ENCODE measurements at places on chromosomes 2 and 18. TPM values are rescaled to one million over a fixed set of nuclear protein-coding genes. Genes with fewer than 3 reads are reported as not detected.

The CCDC85A gene
- 15.0 TPM for total RNA-seq

The GPR39 gene
- 0.64 TPM for total RNA-seq

The TMEM37 gene
- 2.3 TPM for total RNA-seq

The TMEM182 gene
- not detected for total RNA-seq

The SCG2 gene
- total RNA-seq = 0.32 TPM

The PLB1 gene
- 9.7 TPM for total RNA-seq

The HAAO gene
- 7.2 TPM for total RNA-seq

The AKAIN1 gene
- total RNA-seq = not detected

The TTC32 gene
- total RNA-seq = not detected

The CNGA3 gene
- not detected for total RNA-seq

The GNAL gene
- total RNA-seq = 5.9 TPM

The LHCGR gene
- total RNA-seq = not detected

The NEU2 gene
- total RNA-seq = not detected

The CMPK2 gene
- total RNA-seq = 9.4 TPM

- H3K36me3 ChIP-seq = no peaks in the 10 kb centered on the region
- no peaks in the 10 kb centered on the region for H3K27me3 ChIP-seq
- H3K4me3 ChIP-seq = no peak overlapping the region
- H3K4me1 ChIP-seq = no peaks in the 10 kb centered on the region
- no peak for DNase-seq
- no peak overlapping the region for H3K27ac ChIP-seq
Measured at GRCh38 chr2:55482186-55482884, 37.2 kb upstream of the CFAP36 start.

GRCh38 chr18:3481696-3482210 is 31.8 kb downstream of the TGIF1 start:
- H3K4me3 ChIP-seq = no peak overlapping the region
- H3K36me3 ChIP-seq = no peaks in the 10 kb centered on the region
- no peak overlapping the region for H3K27ac ChIP-seq
- DNase-seq = no peak

GRCh38 chr2:62457556-62457955 is 48.4 kb downstream of the TMEM17 start:
- peaks cover 2% of the 10 kb centered on the region for H3K4me1 ChIP-seq
- H3K36me3 ChIP-seq = no peaks in the 10 kb centered on the region
- no peak for DNase-seq
- no peak overlapping the region for H3K27ac ChIP-seq
- H3K4me3 ChIP-seq = peak overlapping the region; percentile 47

- H3K4me3 ChIP-seq = peak overlapping the region; percentile 91
- no peak for DNase-seq
- H3K36me3 ChIP-seq = no peaks in the 10 kb centered on the region
- peak overlapping the region; percentile 92 for H3K27ac ChIP-seq
- peaks cover 8% of the 10 kb centered on the region for H3K4me1 ChIP-seq
Measured at GRCh38 chr18:13217466-13217961, 1.0 kb upstream of the LDLRAD4 start.

DNA sequence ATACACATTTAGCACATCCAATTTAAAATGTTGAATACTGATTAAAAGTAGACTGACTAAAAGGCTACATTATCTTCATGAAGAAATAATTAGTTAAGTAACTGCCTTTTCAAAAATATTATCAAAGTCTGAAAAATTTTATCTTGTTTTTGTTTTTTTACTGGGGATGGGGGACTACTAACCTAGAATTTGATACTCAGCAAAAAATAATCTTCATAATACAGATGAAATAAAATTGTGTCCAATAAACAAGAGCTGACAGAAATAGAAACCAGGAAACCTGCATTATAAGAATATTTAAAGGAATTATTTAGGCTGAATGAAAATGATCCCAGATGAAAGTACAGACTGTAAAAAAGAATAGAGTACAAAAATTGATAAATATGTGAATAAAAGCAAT is 200.7 kb upstream of the RGPD4 start:
- no peak overlapping the region for H3K4me3 ChIP-seq
- no peaks in the 10 kb centered on the region for H3K27me3 ChIP-seq
- H3K27ac ChIP-seq = no peak overlapping the region

DNA sequence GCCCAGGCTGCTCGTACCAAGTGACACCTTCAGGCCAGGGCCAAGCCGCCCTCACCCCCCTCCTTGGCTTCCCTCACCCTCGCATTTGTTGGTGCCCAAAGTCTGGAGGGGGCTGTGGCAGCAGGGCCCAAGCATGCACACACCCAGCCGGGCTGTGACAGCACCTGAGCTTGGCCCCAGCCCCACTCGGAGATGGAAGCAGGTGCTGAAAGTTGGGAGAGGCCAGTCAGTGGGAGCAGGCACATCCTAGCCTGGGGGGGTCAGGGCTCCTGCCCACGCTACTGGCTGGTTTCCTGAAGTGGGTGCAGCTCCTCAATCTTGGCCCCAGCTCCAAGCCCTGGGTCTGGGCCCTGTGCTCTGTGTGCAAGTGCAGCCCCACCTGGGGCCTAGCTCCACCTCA is 228.0 kb downstream of the RDH14 start:
- H3K4me1 ChIP-seq = no peaks in the 10 kb centered on the region
- DNase-seq = no peak
- no peaks in the 10 kb centered on the region for H3K27me3 ChIP-seq
- H3K27ac ChIP-seq = no peak overlapping the region

DNA sequence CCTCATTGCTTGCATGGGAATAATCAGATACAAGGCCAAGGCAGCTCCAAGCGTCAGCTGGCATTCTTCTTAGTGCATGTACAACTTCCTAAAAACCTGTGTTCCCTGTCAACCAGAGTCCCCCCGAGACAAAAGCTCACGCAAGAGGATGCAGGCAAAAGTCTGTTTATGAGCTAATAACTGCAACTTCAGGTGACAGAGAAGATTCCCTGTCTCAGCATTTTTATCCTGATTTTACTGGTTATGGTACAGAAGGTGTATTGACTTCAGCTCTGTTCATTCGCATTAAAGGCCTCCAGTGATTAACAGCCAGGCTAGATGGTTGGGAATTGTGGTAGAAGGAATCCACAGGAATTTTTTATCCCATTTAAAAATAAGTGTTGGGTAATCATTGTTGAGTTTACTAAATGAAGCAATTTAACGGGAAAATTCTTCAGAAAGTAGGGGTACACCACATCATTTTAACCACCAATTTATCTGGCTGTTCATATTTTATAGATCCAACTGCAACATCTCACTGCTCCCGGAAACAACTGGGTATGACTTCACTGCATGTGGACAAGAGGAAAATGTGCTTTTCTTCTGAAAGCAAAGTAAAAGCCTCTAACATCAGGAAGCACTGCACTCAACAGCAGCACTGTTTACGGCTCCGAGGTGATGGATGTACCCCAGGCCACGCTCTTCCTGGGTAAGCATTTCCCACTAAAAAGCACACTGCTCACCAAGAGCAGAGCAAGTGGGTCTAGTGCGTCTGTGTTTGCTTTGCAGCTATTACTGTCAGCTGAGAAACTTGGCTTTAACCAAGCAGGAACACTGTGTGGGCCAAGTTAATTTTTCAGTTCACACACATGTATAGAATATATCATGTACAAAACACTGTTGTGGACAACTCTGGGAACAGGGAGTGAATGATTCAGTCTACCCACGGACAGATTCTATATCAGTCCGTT is 31.9 kb downstream of the CCBE1 start:
- no peak overlapping the region for H3K4me3 ChIP-seq
- no peak for DNase-seq
- H3K27me3 ChIP-seq = no peaks in the 10 kb centered on the region
- H3K27ac ChIP-seq = no peak overlapping the region

- no peaks in the 10 kb centered on the region for H3K27me3 ChIP-seq
- no peak overlapping the region for H3K27ac ChIP-seq
- H3K4me3 ChIP-seq = no peak overlapping the region
- peaks cover 9% of the 10 kb centered on the region for H3K4me1 ChIP-seq
- no peak for DNase-seq
Measured at GRCh38 chr2:168461178-168461941, 5.3 kb downstream of the CERS6 start.

DNA sequence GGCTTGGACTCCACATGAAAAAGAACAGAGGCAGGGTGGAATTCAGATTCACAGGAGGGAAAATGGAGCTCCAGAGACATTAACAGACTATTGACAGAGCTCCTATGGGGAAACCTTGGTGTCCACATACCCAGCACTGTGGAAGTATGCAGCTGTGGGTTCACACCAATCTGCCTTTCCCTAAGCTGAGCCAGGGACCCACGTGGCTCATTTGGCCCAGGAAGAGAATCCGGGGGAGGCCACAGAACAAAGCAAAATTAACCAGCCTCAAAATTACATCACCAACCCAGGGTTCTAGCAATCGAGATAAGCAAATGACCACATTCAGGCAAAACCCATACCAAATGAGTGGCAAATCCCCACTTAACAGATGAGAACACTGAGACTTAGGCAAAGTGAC is 105.8 kb upstream of the TWIST2 start:
- H3K36me3 ChIP-seq = no peaks in the 10 kb centered on the region
- H3K27me3 ChIP-seq = no peaks in the 10 kb centered on the region
- H3K27ac ChIP-seq = no peak overlapping the region
- no peaks in the 10 kb centered on the region for H3K4me1 ChIP-seq

DNA sequence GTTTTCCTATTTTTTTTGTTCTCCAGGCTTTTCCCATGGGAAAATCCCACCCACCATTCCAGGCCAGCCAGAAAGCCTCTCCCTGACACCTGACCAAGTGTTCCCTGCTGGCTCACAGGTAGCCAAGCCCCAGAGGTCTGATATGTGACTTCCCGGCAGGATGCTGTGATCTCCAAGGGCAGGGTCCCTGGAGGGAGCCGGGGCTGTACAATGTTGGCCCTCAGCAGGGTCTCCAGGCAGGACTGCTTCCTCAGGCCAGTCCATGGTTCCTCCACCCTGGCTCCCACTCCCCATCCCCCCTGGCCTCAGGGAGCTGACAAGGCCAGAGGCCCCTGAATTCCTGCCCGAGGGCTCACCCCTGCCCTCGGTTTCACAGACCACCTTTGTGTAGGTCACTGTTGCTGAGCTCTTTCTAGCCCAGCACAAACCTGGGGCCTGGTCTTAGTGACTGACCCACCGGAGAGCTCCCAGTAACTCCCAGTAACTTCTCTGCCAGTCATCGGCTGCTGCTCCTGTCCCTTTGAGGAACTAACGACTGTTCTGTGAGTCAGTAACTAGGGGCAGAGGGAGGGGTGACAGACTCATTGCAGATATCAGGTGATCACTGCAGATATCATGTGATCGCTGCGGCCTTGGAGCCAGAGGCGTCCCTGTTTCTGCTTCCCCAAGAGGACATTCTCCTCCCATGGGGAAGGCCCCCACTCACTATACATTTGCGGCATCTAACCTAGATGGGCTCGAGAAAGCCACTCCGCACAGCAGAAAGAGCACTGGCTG is 38.7 kb downstream of the SDC1 start:
- H3K36me3 ChIP-seq = no peaks in the 10 kb centered on the region
- no peak overlapping the region for H3K4me3 ChIP-seq

DNA sequence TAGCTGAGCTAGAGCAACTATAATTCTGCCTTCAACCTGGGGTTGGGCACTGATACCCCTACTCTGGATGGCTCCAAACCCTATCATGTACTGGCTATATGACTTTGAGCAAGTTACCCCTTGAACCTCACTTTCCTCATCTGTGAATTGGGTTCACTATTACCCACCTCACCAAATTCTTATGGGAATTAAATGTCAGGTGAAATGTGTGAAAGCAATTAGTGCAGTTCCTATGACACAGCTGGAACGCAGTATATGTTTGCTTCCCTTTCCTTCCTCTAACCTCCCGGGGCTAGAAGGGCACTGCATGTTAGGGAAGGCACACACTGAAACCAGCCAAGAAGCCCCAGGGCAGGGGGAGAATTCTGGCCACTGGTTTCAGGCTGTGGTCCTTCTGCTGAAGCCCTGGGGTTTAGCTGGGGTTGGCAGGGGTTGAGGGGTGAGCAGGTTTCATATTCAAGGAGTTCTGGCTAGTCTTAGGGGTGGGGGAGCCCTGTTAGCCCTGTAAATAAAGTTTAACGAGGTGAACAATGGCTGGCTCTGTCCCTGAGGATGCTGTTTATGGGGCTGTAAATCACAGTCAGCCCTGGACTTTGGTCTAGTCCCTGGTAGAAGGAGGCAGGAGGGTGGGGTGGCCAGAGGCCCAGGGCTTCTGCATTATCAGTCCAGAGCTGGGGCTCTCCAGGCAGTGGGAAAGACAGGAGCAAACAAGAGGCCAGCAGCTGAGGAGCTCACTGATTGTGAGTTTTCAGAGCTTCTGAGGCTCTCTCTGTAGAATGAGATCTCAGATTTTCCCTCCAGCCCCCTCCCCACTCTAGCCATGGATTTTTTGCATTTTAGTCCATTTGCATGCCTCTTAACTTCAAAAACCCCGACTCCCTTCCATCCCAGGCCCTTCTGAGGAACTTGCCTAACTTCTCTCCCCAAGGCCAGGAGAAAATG is 8.0 kb downstream of the PKDCC start:
- H3K27me3 ChIP-seq = no peaks in the 10 kb centered on the region
- DNase-seq = no peak
- H3K4me3 ChIP-seq = no peak overlapping the region
- peaks cover 63% of the 10 kb centered on the region for H3K36me3 ChIP-seq
- H3K27ac ChIP-seq = peak overlapping the region; percentile 97

GRCh38 chr2:231563378-231563961 is 29.2 kb upstream of the TEX44 start:
- H3K4me3 ChIP-seq = no peak overlapping the region
- H3K27me3 ChIP-seq = no peaks in the 10 kb centered on the region
- no peak overlapping the region for H3K27ac ChIP-seq
- no peaks in the 10 kb centered on the region for H3K36me3 ChIP-seq
- DNase-seq = no peak
- H3K4me1 ChIP-seq = no peaks in the 10 kb centered on the region

DNA sequence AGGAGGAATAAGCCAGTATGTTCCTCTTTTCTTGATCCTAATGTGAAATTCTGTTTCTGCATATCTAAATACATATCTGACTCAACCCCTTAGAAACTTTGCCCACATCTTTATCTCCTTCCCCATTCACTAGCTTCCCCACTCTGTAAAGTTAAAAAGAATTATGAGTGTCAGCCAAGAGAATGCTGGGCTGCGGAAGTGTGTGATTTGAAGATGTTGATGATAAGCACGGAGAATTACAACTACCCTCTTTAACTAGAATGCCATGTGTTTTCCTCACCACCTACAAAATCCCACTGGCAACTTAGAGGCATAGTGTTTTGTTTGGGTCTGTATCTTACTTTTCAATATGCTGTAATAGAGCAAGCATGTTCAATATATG is 490.4 kb upstream of the FANCL start:
- H3K4me1 ChIP-seq = no peaks in the 10 kb centered on the region
- no peak overlapping the region for H3K4me3 ChIP-seq
- H3K27ac ChIP-seq = no peak overlapping the region

DNA sequence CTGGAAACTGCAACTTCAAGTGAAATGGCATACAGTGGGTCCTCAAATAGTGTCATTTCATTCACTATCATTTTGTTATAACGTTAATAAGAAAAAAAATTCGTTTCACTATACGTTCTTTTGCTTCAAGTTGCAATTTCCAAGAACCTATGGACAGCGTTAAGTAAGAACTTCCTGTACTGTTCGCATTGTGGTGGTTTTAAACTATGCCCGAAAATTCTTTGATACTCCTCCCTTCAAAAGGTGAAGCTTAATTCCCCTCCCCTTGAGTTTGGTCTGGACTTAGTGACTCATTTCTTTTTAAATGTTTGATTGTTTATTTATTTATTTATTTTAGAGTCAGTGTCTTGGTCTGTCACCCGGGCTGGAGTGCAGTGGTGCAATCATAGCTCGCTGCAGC is 20.7 kb downstream of the GNLY start:
- DNase-seq = no peak
- no peaks in the 10 kb centered on the region for H3K36me3 ChIP-seq
- no peak overlapping the region for H3K27ac ChIP-seq
- H3K4me3 ChIP-seq = no peak overlapping the region
